ENCODE measurements at places on chromosomes 16 and 17. TPM values are rescaled to one million over a fixed set of nuclear protein-coding genes. Genes with fewer than 3 reads are reported as not detected.

SPNS3 gene
- total RNA-seq: not detected

RGS11 gene
- total RNA-seq: 3.6 TPM

SHISA6 gene
- not detected for total RNA-seq

METTL23 gene
- total RNA-seq: 37.1 TPM

OMG gene
- 0.16 TPM for total RNA-seq

NOG gene
- total RNA-seq: 1.7 TPM

ZSCAN10 gene
- 1.4 TPM for total RNA-seq

TBC1D3E gene
- total RNA-seq: 3.8 TPM

ELOB gene
- total RNA-seq: 438 TPM

OR4D1 gene
- not detected for total RNA-seq

CD300E gene
- not detected for total RNA-seq

NME3 gene
- total RNA-seq: 44.8 TPM

Data from MCF 10A (cell line).